Activated CD4-positive, alpha-beta memory T cell treated with anti-CD3 and anti-CD28 coated beads, Interleukin-2, amount 10 ng/mL, durations not matched to agents 7 days and 5 days (primary cell): ENCODE measurements at places on chromosomes 4 and X. TPM values are rescaled to one million over a fixed set of nuclear protein-coding genes. Genes with fewer than 3 reads are reported as not detected.

DNA sequence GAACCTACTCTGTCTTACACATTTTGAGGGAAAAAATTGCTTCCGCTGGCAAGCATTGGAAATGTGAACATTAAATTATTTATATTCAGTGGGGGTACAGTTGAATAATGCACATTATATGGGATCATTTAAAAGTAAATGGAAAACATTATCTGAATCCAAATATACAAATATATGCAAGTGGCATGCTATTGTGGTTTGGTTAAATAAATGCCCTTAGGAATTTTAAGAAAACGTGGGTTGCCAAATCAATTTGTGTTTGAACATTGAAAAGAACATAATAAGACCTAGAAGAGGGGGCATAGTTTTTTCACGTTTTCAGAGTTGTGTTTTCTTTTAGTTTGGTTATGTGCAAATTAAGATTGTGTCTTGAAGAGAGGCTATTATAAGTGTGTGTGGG, 230.5 kb upstream of the PRKX start:
- no peak for DNase-seq

DNA sequence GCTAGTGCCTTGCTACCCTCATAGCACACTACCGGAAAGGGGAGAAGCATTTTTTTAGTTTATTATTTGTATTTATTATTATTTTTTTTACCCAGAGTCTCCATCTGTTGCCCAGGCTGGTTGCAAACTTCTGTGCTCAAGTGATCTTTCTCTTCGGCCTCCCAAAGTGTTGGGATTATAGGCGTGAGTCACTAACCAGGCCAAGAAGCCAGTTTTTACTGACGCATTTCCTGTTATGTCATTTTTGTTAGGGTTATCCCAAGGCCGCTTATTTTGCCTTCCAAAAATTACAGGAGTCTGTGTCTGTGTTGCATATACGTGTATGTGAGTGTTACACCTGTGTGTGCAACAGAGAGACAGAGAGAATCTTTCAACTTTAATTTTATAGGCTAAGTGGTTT, 404.5 kb downstream of the GBA3 start:
- no peak for DNase-seq

DNA sequence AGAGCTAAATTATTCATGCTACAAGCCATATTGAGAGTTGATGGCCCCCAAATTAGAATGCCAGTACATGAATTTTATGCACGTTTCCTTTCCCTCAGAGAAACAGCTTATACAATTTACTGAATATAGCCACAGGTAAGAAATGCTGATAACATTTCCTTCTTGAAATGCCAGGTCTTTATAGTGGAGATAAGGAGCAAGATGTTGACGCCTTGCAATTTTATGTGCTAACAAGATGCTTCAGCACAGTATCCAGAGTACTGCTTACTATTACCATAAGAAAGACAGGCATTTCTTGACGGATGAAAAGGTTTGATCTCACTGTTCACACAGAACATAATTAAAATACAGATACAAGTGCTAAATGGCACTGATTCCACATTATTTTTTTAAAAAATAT, 223.2 kb upstream of the CTSO start:
- no peak for DNase-seq

Gene DKC1
- 46.8 TPM for total RNA-seq

DNA sequence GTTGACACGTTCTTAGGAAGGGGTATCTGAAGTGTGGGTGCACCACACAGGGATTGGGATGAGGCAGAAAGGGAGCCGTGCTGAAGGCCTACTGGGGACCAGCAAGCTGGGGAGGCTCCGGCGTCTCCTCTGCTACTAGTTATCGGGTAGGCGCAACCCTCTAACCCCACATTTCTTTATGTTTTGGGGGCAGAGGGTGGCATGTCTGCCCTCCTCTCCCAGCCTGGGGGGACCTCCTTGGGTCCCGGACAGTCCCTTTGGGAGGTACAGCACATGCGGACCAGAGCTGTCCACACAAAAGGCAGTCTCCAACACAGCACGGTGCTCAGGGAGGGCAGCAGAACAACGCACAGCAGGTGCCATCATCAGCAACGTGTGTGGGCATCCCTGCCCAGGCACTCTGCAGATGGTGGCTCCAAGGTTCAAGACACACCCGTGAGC, 33.2 kb downstream of the WDR1 start:
- DNase-seq, result no peak

- no peak for DNase-seq
These were observed 91.5 kb upstream of the NALF2 start for GRCh38 chrX:69412661-69413060.

GRCh38 chr4:94325835-94326234, 16.8 kb downstream of the HPGDS start:
- DNase-seq, result no peak

Gene FGF13
- not detected for total RNA-seq

DNA sequence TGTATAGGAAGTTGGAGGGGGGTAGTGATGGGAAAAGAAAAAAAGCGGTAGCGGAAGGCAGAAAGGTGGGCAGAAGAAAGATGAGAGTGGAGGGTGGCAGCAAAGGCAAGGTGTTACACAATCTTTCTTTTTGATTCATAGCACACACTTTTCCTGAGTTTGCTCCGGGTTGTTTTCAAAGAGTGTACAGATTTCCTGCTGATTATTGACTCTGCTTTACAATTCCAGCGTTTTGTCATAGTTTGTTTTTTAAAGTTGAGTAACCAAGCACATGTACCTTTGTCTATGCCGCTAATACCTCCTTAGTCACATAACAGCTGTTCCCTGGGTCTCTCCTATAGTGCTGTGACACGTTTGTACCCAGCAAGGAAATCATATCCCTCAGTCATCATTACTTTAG, 50.3 kb downstream of the AGA start:
- no peak for DNase-seq
